ENCODE measurements at places on chromosomes 13 and 19. TPM values are rescaled to one million over a fixed set of nuclear protein-coding genes. Genes with fewer than 3 reads are reported as not detected.

Gene GAMT
- 29.3 TPM for total RNA-seq

Gene C1QTNF9
- total RNA-seq: not detected

Gene PRTN3
- total RNA-seq: not detected

Gene GIPC3
- total RNA-seq: 4.5 TPM

Gene TYROBP
- total RNA-seq: 161 TPM

Gene SBSN
- not detected for total RNA-seq

Gene PAK4
- 4.4 TPM for total RNA-seq

Gene SIGLEC8
- total RNA-seq: 0.33 TPM

Gene NLRP5
- total RNA-seq: not detected

Gene DGKH
- 12.1 TPM for total RNA-seq

Gene HSPB6
- total RNA-seq: 147 TPM

Gene LMTK3
- total RNA-seq: not detected

Gene NDUFA7
- 25.3 TPM for total RNA-seq

Gene RYR1
- total RNA-seq: 8.8 TPM

Gene DENND1C
- total RNA-seq: 4.1 TPM

Gene LGALS7
- not detected for total RNA-seq

Gene TEX29
- not detected for total RNA-seq

Gene ERFL
- total RNA-seq: 0.22 TPM

Gene CBARP
- 1.1 TPM for total RNA-seq

Gene SIGLEC5
- total RNA-seq: 2.5 TPM

Gene LACC1
- 14.5 TPM for total RNA-seq

Gene C19orf53
- 90.1 TPM for total RNA-seq

Gene SYNGR4
- total RNA-seq: not detected

Gene ZNF613
- 7.2 TPM for total RNA-seq

Gene PSG11
- not detected for total RNA-seq

Gene CEACAM8
- not detected for total RNA-seq

Gene PCDH20
- total RNA-seq: 0.19 TPM

Measured in subcutaneous adipose tissue (tissue), 4 donors.